ENCODE measurements at places on chromosomes 16 and 17.

GRCh38 chr17:49715216-49715615, 7.5 kb upstream of the SLC35B1 start:
- DNase-seq: peak; percentile 79

DNA sequence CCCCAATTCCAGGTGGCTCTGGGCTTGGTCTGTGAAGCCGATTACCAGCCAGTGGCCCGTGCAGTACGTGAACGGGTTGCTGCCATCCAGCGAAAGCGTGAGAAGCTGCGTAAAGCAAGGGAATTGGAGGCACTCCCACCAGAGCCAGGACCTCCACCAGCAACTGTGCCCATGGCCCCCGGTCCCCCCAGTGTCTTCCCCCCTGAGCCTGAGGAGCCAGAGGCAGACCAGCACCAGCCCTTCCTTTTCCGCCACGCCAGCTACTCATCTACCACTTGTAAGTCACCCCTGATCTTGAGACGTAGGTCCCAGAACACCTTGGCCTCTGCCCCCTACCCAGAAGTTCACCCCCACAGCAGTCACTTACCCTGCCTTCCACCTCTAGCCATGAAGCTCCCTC, 6.9 kb downstream of the WNK4 start:
- DNase-seq: no peak

GRCh38 chr16:78235168-78235800, 135.8 kb downstream of the WWOX start:
- peak; percentile 68 for DNase-seq

DNA sequence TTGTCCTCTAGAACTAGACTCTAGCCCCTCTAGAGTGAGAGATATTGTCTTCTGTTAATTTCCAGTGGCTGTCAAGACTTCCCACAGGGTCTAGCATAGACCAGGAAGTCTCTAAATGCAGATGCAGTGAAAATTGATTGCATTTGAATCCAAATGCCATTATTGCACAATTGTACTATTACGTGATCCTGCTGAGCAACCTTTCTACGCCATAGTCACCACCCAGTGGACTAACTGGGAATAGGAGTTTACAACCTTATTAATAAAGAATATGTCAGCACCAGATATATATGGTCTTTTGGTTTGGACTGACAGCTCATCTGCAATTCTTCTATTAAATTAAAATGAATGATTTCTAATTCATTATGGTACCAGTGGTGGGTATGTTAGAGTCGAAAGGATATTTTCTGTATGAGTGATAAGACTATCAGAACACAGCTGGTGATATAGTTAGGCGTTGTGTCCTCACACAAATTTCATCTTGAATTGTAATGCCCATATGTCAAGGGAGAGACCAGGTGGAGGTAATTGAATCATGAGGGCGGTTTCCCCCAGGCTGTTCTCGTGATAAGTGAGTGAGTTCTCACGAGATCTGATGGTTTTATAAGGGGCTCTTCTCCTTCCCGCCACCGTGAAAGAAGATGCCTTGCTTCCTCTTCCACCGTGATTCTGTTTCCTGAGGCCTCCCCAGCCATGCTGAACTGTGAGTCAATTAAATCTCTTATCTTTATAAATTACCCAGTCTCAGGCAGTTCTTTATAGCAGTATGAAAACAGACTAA, 138.9 kb upstream of the CA10 start:
- no peak for DNase-seq

DNA sequence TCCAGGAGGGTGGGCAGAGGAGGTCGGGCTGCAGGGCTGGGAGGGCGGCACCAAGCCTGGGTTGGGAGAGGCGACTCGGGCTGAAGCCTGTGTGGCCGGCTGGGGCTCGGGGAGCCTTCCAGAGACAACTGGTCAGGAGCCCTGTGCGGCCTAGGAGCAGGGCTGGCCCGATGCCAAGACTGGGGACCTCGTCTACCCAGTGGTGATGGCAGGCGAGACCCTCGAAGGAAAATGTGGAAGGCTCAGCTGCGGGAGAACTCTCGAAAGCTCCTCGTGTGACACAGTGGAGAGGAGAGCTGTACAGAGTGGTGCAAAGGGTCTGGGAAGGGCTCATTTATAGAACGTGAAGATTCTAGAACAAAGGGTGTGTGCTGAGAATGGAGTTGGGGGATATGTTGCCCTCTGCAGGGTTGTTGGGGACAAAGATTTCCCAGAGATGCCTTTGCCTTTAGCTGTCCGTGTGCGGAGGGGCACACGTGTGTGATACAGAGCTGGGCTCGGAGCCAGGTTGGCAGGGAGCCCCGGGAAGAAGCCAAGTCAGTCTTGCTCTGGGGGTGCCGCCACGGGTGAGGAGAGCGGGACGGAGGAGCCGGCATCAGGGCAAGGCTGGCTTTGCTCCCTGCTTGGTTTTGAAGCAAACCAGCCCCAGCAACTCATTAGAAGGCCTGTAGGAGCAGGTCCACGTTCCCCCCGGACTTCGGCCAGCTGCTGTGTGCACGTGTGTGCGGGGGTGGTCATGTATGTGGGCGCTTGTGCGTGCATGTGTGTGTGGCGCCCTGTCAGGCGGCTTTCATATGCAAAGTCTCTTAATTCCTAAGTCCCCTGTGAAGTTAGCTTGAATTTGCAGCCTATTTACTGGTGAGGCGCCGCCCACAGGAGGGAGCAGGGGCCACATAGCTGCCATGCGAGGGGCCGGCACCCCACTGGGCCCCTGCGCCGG, 132.4 kb upstream of the CHMP6 start:
- DNase-seq: no peak

GRCh38 chr16:49348408-49349176, 25.0 kb upstream of the C16orf78 start:
- DNase-seq: peak; percentile 9

GRCh38 chr16:1144476-1145382, 8.2 kb upstream of the CACNA1H start:
- DNase-seq: no peak

DNA sequence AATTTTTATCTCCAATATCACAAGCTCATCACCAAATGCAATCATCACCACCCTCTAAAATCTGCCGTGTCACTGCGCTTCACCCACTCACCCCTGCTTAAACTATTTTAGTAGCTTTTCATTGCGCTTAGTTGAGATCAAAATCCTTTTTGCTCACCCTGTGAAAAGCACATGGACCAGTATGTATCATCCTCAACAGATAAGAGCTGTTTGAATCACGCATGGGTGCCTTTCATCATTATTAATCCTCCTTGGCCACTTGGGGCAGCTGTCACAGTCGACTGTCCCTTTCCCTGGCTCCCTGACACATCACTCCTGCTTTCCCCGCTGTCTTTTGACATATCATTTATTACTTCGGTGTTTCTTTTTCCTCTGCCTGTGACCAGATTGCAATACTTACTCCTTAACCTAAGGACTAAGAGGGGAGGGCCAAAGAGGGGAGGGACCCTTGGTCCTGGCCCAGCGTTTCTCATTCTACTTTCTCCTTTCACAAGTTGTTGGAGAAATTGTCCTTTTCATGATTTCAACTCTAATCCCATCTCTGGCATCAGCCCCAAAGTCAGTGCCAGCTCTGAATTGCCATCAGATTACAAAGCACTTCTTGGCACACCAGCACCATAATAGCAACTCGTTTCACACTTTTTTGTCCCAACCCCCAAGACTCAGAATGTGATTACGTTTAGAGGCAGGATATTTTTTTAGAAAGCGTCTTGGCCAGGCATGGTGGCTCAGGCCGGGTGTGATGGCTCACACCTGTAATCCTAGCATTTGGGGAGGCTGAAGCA, 8.6 kb upstream of the KDM6B start:
- no peak for DNase-seq

- DNase-seq: no peak
Observed at GRCh38 chr17:66687570-66688284, 147.2 kb upstream of the CACNG5 start.

- DNase-seq: no peak
Observed at GRCh38 chr16:85037721-85038120, 10.1 kb downstream of the KIAA0513 start.

- no peak for DNase-seq
Observed at GRCh38 chr17:80279895-80280294, 19.2 kb downstream of the RNF213 start.

GRCh38 chr16:85994492-85995490, 95.8 kb downstream of the IRF8 start:
- no peak for DNase-seq

- DNase-seq: no peak
Observed at GRCh38 chr16:70388006-70388680, 41.4 kb downstream of the DDX19A start.

- DNase-seq: no peak
Observed at GRCh38 chr17:78747488-78747887, 34.6 kb downstream of the CYTH1 start.

DNA sequence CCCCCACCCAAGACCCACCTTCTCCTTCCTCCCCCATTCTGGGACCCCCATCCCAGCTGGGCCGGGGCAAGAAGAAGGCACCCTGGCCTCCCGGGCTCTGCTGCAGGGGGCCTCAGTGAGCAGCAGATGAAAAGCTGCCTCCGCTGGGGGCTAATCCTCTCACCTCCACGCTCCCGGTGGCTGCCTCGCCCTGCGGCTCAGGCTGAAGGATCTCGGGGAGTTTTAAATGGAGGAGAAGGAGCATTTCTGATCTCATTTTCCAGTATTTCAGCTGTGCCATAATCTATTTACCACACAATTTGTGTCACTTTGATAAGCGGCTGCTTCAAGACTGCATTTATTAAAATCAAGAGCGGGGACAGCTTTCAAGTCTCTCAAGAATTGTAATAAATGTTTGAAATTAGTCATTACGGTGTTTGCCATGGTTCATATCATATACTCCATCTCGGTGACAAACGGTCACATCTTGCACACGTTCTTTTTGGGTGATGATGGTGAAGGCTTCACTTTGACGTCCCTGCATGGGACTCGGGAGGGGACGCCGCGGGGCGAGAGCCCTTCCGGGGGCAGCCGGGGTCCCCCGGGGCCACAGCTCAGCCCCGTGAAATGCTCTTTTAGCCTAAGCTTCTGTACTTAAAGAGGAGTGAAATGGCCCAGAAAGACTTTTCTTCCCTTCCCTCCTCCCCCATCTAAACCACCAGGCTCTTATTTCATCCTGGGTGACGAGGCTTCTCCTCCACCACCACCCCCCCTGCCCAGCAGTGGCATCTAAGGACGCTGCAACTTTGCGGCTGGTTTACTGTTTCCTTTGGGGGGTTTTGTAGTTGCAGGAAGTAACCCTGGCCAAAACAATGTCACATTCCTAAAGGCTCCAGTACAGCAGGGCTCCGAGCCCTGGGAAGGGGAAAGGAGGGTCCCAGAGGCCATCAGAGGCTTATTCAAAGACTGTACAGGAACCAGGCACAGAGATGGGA, 313.1 kb upstream of the TNRC6C start:
- DNase-seq: peak; percentile 85

- no peak for DNase-seq
Observed at GRCh38 chr17:38550661-38551060, 55.1 kb downstream of the SRCIN1 start.
